ENCODE measurements at places on chromosomes 3 and 15. TPM values are rescaled to one million over a fixed set of nuclear protein-coding genes. Genes with fewer than 3 reads are reported as not detected.
A peak's percentile ranks its signal among the peaks of the same experiment; 100 is the strongest.

DNA sequence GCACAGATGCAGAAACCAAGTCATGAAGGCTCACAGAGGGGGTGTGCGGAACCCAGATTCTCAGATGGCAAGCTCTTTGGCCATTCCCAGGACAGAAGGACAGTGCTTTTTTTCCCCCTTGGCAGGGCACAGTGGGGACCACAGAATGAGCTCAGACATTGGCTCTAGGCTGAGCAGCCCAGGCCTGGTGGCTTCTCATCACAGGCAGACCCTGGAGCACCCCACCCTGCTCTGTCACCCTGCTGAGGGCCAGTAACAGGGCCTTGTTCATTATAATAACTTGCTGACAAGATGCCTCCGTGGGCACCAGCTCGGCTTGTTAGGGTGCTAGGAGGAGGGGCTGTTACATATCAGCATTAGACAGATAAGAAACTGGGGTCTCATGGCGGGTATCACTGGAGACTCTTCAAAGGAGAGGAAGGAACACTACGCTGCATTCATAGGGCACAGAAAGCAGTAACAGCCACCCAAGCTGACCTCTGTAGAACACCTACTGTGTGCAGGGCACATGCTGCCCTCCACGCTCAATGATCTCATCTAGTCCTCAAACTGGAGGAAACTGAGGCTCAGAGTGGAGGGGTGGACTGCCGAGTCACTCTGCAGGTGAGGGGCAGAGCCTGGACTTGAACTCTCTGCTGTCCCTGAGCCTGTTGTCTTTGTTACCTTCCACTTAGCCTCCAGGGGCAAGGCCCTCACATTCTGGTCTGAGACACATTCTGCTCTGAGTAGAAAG is 69.9 kb upstream of the SEC13 start:
- DNase-seq, result no peak

- no peak for DNase-seq
Observed at GRCh38 chr3:32506466-32506865, 3.8 kb upstream of the CMTM6 start.

- no peak for DNase-seq
Observed at GRCh38 chr3:150243466-150243865, 164.6 kb upstream of the TSC22D2 start.

The IMPG2 gene
- 0.30 TPM for polyA plus RNA-seq

GRCh38 chr3:24185738-24186384 is 240.8 kb downstream of the NR1D2 start:
- no peak for DNase-seq

DNA sequence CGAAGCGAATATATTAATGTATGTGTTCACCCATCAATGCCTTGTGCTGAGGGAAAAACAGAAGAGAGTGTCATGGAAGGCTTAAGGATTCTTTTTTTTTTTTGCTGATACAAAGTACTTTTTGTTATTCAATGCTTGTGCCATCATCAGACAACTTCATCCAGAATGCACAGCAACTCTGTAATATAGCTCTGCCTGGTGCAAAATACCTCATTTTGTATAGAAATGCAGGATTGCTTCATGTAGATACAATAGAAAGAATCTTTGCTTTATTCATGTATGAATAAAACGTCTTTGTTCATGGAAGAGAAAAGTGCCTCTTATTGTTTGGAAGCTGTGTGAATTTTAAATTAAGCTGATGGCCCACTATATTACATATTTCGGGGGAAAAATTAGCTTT is 62.9 kb downstream of the SH3GL3 start:
- no peak for DNase-seq

DNA sequence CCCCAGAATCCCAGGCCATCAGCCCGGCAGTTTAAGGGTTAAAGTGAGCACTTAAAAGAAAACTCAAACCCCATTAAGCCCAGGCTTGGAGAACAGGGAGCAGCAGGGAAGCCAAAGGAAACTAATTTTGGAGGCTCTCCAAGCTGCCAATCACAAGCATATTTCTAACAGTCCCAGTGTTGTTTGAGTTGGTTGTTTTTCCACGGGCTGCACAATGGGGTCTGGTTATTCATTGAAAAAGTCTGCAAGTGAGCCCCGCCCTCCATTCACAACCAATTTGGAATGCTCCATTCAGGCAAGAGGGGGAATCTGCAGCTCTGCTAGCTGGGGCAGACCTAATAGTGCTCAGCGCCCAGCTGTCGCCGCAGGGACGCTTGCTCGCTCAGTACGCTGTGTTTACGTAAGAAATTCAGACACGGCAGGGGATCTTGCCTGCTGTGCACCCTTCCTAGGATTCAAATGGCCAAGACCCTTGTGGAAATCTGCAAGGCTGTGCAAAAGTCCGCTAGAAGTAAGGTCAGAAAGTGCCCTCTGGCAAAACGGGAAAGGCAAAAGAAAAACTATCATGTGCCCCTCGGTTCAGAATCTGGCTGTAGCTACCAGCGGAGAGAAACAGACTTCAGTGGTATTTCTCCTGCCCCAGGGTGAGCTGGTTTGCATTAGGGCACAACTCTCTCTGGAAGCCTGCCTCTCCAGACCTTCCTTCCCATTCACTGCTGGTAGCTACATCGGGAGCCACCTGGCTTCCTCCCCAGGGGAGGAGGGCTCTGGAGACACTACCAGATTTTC is 11.0 kb downstream of the ETV5 start:
- peak; percentile 82 for DNase-seq

The HES1 gene
- polyA plus RNA-seq, result 38.9 TPM

GRCh38 chr3:138448631-138449030 is 14.2 kb downstream of the ESYT3 start:
- no peak for DNase-seq

The TMEM108 gene
- 3.0 TPM for polyA plus RNA-seq

- DNase-seq, result no peak
Observed at GRCh38 chr3:151443583-151443982, 17.3 kb downstream of the IGSF10 start.

GRCh38 chr3:119759962-119760361 is 21.9 kb upstream of the NR1I2 start:
- DNase-seq, result no peak

GRCh38 chr15:76963596-76963995 is 31.3 kb upstream of the PSTPIP1 start:
- no peak for DNase-seq

The GP5 gene
- polyA plus RNA-seq, result 0.70 TPM

- DNase-seq, result no peak
Observed at GRCh38 chr3:56086355-56086754, 381.9 kb downstream of the ERC2 start.

- DNase-seq, result no peak
Observed at GRCh38 chr15:66855041-66855440, 153.0 kb downstream of the SMAD6 start.

The CCRL2 gene
- 0.99 TPM for polyA plus RNA-seq

The ENTPD3 gene
- polyA plus RNA-seq, result 2.4 TPM

DNA sequence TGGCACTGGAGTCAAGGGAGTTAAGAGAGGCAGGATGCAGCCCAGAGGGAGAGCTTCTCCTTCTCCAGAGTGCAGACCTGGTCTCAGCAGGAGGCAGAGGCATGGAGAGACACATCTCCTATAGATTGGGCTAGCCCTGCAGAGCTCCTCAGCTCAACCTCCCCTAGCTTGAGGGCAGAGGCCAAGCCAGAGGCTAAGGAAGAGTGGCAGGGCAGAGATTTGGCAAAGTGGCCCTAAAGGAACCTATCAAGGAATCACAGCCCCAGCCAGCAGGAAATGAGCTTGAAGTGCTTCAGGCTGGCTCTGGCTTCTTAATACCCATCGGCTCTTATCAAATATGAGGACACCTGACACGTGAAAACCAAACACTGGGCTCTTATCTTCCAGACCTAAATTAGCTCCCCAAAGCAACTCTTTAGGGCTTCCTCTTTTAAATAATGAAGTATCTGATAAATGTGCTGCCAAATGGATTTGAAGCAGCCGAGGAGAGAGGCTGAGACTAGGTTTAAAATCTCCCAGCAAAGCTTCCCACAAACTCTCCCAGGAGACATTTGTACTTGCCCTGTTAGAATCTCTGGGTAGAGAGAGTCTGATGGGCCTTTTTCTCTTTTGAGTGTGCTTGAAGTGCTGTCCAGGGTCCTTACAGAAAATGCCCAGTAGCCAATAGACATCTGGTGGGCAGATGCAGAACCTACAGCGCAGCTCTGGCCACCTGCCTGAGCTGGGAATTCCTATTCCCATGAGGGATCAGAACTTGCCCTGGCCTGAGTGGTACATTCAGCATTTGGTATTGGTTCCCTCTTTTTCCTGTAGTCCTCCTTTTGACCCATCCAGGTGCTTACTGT is 271.4 kb downstream of the CLSTN2 start:
- DNase-seq, result no peak

GRCh38 chr3:17183951-17184550 is 299.3 kb downstream of the PLCL2 start:
- no peak for DNase-seq

GRCh38 chr15:57570994-57571393 is 20.7 kb upstream of the MYZAP start:
- no peak for DNase-seq

The TMEM207 gene
- 20.7 TPM for polyA plus RNA-seq

DNA sequence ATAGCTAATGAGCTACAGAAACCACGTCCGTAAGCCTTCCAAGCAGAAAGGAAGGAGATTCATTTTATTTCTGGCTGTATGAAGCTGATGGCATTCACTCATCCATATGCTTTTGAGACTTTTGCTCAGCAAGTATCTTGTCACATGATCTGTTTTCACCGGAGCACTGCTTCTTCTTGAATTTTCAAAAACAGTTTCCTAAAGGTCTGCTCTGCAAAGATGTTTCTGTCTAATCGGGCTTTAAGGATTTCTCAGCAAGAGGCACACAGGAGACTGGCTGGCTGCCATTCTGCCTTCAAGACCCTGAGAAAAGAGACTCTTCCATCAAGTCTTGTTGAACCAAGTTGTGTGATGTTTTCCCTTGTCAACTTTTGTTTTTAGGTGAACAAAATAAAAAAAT is 289.6 kb upstream of the LYSMD4 start:
- DNase-seq, result no peak

GRCh38 chr15:99253381-99254090 is 2.3 kb downstream of the LRRC28 start:
- no peak for DNase-seq

The GREM1 gene
- polyA plus RNA-seq, result 0.56 TPM

- DNase-seq, result no peak
Observed at GRCh38 chr3:114664006-114664405, 370.2 kb downstream of the TIGIT start.

- DNase-seq, result no peak
Observed at GRCh38 chr3:64105816-64106215, 82.5 kb upstream of the PSMD6 start.

The SCAANT1 gene
- not detected for polyA plus RNA-seq

The COL6A6 gene
- polyA plus RNA-seq, result 3.5 TPM

DNA sequence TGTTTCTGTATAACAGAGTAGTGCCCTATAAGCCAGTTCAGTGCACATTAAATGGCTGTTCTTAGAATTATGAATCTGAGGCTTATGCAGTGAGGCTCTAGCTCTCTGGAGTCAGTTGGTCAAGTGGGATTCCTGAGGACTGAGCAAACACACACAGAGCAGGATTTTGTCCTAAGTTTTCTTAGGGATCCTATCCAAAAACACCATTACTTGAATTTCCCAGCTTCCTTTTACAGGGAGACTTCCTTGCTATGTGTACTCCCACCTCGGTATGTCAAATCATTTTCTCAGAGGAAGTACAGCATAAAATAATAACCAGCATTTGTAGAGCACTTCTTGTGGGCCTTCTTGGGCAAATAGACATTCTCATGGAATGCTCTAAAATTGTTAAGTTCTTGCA is 63.1 kb upstream of the GOLGA6B start:
- DNase-seq, result no peak

DNA sequence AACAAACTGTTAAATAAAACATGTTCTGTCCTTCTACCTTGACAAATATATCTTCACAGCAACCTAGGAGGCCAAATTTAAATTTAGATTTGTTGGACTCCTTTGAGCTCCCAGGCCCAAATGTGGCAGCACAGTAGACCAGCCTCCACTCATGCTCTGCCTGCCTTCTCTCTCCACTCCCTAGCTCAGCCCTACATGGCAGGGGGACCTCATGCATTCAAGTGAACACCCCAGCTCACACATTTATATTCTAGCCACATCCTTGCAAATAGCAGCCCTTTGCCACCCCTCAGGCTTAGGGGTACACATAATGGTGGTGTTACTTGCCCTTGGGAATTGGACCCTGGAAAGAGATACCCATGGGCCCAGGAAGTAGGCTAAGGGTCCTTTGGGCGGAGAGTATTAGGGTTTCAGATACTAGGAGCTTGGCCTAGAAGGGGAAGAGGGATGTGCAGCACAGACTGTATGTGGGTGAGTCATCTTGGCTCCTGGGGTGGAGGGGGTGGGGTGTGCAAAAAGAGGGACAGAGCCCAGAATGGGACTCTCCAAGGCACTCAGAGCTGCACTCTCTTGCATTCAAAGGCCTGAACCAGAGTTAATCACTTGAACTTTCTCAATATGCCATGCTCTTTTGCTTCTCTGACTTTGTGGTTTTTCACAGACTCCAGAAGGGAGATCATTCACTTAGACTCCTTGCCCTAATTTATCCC is 268.4 kb upstream of the ROPN1 start:
- no peak for DNase-seq

The ISLR2 gene
- polyA plus RNA-seq, result 1.0 TPM

The PLS1 gene
- polyA plus RNA-seq, result 28.0 TPM

The C15orf61 gene
- 7.2 TPM for polyA plus RNA-seq

GRCh38 chr3:14570089-14570488 is 29.9 kb upstream of the GRIP2 start:
- no peak for DNase-seq

The MYZAP gene
- 8.5 TPM for polyA plus RNA-seq

The LAMB2 gene
- polyA plus RNA-seq, result 447 TPM

GRCh38 chr15:67832031-67832551 is 6.8 kb downstream of the SKOR1 start:
- DNase-seq, result no peak

DNA sequence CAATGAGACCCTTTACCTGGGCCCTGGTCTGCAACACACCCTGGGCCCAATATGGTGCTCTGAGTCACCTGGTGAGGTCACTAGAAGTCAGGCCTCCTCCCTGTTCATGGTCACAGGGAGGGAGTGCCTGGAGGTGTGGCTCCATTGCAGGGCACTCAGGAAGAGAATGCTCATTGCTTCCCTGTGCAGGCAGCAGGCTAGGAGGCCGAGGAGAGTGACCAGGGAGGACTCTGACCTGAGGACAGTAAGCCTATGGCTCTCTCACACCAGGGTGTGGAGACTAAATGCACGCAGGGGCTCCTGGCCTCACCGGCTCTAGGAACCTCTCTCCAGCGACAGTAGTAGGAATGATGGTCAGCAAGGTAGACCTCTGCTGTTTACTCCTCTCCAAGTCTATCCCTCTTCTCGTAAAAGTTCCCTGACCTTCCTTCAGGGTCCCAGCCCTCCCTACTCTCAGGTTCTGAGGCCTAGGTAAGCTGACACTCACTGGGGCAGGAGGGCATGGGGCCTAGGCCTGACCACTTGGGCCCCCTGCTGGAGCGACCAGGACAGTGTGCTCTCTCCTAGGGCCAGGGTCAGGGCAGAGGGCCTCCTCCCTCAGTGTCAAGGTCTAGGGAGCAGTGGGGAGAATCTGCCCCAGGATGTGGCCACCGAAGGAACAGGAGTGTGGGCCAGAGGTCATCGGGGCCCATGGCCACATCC is 9.6 kb upstream of the SLCO2A1 start:
- DNase-seq, result no peak

Data from left renal pelvis (tissue), 4 donors.